ENCODE measurements at places on chromosomes 7 and 10. TPM values are rescaled to one million over a fixed set of nuclear protein-coding genes. Genes with fewer than 3 reads are reported as not detected.

GRCh38 chr7:158549616-158550393, 37.8 kb downstream of the PTPRN2 start:
- DNase-seq = no peak

DNA sequence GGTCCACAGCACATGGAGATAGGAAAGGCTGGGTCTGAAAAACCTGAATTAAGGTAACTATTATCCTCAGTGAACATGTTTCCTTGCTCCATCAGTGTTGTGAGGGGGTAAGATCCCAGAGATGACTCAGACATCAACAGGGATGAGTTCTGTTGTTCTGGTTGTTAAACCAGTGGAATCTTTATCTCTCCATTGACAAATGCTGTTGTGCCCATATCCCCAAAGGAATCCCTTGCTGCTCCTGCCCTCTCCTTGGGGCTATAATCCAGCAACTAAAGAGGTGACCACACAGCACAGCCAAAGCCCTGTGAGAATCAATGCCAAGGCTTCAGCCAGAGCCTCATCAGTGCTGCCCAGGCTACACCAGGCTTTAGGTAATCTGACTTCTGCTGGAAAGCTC, 113.4 kb downstream of the JAZF1 start:
- no peak for DNase-seq

The GNG11 gene
- 28.4 TPM for total RNA-seq

The GRM3 gene
- not detected for total RNA-seq

DNA sequence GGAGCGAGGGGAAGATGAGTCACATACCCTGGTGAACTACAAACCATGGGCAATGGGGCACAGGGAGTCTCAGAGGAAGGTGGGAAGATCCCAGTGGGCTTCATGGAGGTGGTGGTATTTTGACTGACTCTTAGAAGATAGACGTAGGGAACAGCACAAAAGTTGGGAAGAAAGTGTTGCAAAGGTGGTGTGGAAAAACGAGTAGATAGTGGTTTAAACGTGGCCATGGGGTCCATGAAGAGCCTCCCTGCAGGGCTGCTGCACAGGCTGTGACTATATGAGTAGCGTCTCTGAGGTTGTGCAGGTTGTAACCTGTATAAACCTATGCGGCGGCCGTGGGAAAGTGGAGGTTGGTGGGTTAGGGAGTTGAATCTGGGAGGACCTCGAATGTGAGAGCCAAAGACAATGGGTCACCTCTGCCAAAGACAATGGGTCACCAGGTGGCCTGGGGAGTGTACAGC, 13.8 kb downstream of the LZTS2 start:
- no peak for DNase-seq

- DNase-seq = no peak
Observed at GRCh38 chr10:119517235-119518141, 25.0 kb downstream of the RGS10 start.

DNA sequence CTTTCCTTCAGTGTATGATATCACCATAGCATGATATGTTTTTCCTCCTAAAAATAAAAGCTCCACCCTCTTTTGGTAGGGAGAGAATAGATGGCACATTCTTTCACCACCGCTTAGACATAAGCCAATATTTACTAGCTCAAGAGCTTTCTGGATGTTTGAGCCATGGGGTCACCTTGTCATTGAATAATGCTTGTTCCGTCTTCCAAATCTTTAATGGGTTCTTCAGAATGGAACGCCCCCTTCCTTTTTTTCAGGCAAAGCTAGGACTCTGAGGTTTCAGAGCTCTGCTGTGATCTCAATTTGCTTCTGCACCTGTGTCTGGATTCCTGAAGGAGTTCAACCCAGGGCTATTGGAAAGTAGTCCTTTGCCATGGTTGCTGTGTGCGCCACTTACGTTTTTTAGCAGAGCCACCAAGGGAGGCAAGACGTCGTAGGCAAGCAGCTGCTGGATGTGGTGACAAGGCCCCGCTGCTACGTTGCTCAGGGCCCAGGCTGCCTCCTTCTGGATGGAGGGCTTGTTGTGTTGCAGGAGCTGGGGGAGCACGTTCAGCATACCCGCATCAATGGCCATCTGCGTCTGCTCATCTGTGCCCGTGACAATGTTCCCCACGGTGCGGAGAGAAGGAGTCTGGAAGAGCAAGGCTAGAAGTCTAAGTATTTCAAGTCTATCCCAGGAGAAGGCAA, 23.2 kb downstream of the KPNA7 start:
- DNase-seq = no peak

The TRIL gene
- 13.5 TPM for total RNA-seq

DNA sequence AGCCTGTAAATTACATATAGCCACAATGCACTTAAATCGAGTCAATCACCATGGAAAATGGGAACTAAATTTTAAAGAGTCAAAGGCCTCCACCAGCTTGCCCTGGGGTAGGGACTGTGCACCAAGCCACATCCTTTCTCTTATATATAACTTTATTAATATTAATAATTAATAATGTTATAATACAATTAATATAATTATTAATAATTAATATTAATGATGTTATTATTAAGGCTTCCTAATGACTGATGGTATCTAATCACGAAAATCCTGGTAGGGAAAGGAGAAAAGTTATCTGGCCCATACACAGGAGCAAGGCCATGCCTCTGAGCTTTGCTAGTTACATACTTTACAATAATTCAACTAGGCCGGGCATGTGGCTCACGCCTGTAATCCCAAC, 67.2 kb upstream of the DGKI start:
- DNase-seq = no peak

DNA sequence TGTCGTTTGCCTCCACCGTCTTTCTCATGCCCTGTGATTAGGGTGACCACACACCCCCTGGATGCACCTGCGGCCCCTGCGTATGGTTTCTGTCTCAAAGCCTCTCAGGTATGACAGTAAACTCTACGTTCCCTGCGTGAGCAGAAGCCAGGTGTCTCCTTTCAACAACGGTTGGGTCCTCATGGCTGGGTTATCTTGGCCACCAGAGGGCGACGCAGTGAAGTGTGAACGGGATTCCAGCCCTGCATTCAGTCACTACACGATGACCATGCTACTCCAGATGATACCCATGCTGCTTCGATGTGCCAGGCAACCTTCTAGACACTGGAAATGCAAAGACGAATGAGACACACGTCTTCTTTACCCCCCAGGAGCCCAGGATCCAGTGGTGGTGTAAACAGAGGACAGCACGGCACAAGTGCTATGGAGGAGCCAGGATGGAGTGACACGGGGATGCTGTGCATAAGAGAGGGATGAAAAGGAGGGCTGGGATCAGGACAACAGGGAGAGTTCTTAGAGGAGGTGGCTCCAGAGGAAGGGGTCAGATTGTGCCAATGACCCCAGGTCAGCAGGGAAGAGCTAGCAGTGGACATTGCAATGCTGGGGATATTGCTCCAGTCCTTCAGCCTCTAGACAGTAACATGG, 228.1 kb upstream of the PFKP start:
- no peak for DNase-seq

All from ascending aorta (tissue), 2 donors.